ENCODE measurements at places on chromosomes 2 and 18.

DNA sequence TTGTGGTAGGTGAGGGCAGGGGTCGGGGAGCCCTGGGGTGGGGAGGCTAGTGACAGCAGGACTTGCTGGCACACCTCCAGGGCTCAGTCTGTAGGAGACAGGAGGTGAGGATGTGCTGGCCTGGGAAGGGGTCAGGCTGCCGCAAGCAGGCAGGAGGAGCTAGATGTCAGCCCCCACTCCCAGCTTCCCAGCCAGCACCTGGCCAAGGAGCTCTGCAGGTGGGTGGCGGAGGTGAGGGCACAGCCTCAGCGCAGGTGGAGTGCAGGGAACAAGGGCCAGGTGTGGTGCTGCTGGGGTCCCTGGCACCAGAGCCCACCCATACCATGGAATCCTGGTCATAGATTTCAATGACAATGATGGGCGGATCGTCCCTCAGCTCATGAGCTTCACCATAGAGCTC lies 2.9 kb downstream of the OTOF start:
- no peak for DNase-seq

GRCh38 chr18:41071826-41072225 lies 883.2 kb upstream of the PIK3C3 start:
- no peak for DNase-seq

DNA sequence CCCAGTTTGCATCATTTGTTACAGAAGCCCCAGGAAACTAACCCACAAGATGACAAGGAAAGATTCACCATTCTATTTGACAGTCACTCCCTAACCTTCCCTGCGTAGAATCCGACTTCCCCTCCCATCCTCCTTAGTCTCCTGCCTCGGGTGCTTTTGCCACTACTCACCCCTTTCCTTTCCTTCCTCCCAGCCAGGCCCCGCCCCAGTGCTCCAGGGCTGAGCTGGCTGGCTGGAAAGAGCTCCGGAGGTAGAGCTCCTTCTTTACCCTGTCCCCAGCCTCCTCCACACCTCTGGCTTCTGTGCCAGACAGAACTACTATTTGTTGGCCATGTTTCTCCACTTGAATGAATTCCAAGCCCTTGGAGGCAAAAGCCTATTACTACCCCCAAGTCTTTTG lies 317.6 kb upstream of the NCKAP5 start:
- no peak for DNase-seq

DNA sequence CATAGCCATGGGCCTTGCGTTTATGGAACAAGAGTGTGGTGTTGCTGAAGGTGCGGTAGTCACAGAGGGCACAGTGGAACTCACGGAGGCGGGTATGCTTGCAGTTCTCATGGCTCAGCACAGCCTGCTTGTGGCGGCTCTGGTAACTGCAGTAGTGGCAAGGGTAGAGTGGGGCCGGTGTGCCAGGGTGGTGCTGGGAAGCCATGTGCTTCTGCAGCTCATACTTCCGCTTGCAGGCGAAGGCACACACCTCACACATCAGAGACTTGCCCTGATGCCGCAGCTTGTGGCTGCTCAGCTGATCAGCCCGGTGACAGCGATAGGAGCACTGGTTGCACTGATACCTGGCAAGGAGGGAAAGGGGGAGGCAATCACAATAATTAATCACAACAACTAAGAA lies 14.7 kb downstream of the ZNF142 start:
- DNase-seq: no peak

- no peak for DNase-seq
These were observed 76.4 kb downstream of the LIPG start for GRCh38 chr18:49638209-49638785.
